CD8-positive, alpha-beta T cell (primary cell): ENCODE measurements at places on chromosomes 1 and 21.

GRCh38 chr1:1144122-1144842 is 28.4 kb upstream of the C1orf159 start:
- DNase-seq: peak; percentile 63

- no peak for DNase-seq
These were observed 73.7 kb downstream of the KCNN3 start for GRCh38 chr1:154796303-154796892.

GRCh38 chr1:150555198-150555970 is 6.2 kb downstream of the ADAMTSL4 start:
- DNase-seq: no peak

DNA sequence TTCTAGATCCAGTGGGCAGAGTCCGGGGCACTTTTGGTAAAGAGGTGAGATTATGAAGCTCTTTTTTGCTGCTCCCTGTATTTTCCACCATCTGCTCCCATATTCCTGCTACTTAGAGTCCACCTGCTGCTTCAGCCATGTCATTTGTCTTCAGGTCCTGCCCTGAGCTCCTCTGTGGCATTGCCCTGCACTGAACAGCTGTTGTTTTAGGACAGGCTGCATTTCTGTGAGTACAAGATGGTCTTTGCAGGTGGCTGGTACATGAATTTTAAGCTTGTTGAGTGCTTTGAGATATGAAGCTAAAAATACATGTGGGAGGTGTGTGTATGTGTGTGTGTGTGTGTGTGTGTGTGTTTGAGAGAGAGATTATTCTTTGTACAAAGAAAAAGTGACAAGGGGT is 21.9 kb downstream of the MT1HL1 start:
- no peak for DNase-seq

DNA sequence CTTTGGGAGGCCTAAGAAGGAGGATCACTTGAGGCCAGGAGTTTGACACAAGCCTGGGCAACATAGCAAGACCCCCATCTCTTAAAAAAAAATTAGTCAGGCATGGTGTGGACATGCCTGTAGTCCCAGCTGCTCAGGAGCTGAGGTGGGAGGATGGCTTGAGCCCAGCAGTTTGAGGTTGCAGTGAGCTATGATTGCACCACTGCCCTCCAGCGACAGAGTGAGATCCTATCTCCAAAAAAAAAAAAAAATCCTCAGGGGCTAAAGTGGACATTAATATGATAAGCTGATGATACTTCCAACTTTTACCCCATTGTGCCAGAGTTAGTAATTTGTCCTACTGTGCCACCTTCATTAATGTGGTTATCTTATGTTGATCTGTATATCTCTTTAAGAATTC is 327.8 kb upstream of the FMN2 start:
- no peak for DNase-seq

- DNase-seq: no peak
These were observed 605.8 kb upstream of the CAMK1G start for GRCh38 chr1:208977638-208978256.
